CD8-positive, alpha-beta memory T cell (primary cell): ENCODE measurements at places on chromosomes 12 and 14.

GRCh38 chr14:87252103-87252502, 740.9 kb downstream of the GALC start:
- no peak for DNase-seq

DNA sequence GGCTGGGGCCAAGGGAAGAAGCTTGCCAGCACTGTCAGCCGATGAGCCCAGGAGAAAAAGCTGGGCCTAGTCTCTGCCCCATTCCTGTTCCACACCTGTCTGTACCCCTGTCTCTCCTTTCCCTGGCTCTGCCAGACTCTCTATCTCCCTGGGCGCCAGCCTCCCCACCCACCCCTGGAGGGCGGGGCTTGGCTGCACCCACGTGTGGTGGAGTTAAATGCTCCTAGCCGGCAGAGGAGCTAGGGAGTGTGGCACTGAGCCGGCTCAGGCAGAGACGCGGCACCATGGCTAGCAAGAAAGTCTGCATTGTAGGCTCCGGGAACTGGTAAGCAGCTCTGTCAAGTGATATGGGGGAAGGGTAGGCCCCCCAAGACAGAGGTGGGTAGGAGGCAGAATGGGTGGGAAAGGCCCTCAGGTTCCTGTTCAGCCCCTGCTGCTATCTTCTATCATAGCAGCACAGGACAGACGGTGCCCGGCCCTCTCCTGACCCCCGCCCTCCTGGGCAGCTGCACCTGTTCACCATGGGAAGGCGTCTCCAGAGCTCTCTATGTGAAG, at the start of gene GPD1:
GPD1 (plus strand) TSS at position 242 of the 555 bp plus-strand sequence; CDS start at position 285, 43 bp downstream.
- no peak for DNase-seq

DNA sequence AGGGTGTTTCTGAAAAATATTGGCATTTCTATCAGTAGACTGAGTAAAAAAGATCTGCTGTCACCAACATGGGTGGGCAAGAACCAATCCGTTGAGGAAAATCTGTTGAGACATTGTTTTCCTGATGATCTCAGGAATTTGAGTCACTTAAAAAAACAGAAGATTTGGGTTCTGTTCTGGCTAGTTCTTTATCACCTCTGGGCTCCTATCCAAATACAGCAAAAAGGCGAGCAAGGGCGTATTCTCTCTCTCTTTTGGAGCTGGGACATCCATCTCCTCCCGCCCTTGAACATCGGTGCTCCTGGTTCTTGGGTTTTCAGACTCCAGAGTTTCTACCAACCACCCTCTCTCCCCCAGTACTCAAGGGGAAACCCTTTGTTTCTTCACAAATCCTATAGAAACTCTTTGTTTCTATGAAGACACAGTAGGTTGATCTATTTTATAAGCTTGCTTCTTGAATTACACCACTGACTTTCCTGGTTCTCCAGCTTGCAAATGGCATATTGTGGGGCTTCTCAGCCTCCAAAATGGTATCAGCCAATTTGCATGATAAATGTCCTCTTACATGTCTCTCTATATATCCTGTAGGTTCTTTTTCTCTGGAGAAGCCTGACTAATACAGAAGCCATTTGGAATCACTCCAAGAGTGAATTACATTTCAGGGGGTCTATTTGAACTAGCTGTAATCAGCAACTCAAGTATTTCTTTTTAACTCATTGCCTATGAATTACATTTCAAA, 263.9 kb upstream of the TMTC1 start:
- DNase-seq, result no peak

GRCh38 chr12:29150462-29150861, 1.4 kb downstream of the FAR2 start:
- DNase-seq, result no peak

- DNase-seq, result no peak
Measured at GRCh38 chr14:101457301-101457935, 103.9 kb upstream of the DIO3 start.

GRCh38 chr14:58772116-58772515, 134.4 kb downstream of the DACT1 start:
- DNase-seq, result no peak

DNA sequence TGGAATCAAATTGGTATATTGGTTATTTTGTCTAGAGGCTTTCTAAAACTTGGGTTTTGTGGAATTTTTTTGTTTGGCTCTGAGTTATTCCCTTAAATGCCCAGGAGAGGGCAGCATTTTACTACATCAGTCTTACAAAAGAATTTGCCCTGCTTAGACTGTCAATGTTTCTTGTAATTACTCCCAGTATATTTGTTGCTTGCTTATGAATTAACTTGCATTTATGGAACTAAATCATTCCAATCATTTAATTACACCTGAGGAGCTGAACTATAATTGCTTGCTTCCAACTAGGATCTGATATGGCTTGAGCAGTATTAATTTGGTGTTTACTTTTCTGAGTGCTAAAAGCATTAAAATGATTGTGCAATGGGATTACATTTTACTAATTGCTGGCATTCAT, 48.7 kb downstream of the MIPOL1 start:
- DNase-seq, result no peak

- no peak for DNase-seq
Measured at GRCh38 chr14:57501039-57501557, 7.4 kb upstream of the CCDC198 start.

GRCh38 chr12:113845900-113846674, 120.0 kb downstream of the RBM19 start:
- DNase-seq, result no peak

- DNase-seq, result no peak
Measured at GRCh38 chr12:268483-268840, 5.8 kb upstream of the SLC6A13 start.

- DNase-seq, result no peak
Measured at GRCh38 chr14:67703997-67704396, 2.3 kb downstream of the RDH12 start.

DNA sequence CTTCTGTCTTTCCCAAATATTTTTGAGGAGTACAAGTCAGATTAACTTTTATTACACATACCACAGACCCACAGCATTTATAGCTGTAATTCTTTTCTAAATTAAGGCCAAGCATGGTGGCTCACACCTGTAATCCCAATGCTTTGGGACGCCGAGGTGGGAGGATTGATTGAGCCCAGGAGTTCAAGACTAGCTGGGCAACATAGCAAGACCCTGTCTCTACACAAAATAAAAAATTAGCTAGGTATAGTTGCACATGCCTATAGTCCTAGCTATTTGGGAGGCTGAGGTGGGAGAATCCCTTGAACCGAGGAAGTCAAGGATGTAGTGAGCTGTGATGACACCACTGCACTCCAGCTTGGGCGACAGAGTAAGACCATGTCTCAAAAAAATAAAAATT, 7.0 kb downstream of the DUSP16 start:
- DNase-seq, result no peak

DNA sequence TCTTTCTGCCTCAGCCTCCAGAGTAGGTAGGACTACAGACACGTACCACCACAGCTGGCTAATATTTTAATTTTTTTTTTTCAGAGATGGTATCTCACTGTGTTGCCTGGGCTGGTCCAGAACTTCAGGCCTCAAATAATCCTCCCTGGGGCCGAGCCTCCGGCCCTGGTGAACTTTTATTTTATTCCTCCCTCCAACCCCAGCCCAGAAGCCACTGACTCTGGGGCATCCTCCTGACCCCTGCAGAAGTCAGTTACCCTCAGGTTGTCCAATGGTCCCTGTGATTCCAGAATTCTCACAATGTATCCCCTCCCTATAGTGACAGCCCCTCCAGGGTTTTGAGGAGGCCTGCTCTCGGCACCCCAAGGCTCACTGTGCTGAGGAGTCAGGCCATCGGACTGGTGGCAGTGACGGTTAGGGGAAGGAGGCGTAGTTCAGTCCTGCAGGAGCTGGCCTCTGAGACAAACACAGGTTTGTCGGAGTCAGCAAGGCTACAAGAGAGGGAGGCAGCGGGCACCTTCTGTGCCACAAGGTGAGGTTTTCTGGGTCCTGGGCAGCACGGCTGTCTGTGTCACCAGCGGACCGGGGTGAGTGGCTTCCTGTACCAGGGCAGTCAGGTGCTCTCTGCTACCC, 19.4 kb upstream of the FIGNL2 start:
- DNase-seq, result no peak

DNA sequence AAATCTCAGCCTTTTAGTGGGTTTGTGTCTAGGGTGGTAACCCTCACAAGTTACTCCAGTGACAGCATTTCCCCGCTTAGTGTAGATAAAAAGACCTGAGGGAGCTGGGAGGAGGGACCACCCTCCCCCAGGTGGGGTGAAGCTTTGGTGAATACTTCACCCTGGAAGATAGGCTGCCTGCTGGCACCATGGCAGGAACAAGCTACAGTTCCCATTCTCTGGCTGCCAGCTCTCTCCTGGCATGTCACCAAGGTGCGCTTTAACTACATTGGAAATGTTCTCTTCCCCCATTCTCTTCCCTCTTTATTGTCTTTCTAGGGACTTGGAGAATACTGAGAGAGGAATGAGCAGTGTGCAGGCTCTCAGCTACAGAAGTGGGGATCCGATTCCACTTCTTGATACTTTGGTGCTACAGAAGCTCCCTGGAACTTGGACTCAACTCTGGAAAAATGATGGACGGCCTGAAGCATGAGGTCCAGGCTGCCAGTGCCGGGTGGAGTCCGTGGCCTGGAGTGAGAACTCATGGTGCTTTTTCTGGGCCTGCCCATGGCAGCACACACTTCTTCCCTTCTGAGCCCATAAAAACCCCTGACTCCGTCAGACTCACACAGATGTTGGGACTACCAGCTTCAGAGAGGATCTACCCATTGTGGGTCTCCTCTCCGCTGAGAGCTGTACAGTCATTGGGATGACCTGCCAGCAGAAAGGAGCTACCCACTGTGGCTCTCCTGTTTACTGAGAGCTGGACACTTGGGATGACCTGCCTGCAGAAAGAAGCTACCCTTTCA, 198.0 kb downstream of the ADGRD1 start:
- no peak for DNase-seq

- no peak for DNase-seq
Measured at GRCh38 chr14:54976316-54976715, 50.6 kb downstream of the WDHD1 start.

DNA sequence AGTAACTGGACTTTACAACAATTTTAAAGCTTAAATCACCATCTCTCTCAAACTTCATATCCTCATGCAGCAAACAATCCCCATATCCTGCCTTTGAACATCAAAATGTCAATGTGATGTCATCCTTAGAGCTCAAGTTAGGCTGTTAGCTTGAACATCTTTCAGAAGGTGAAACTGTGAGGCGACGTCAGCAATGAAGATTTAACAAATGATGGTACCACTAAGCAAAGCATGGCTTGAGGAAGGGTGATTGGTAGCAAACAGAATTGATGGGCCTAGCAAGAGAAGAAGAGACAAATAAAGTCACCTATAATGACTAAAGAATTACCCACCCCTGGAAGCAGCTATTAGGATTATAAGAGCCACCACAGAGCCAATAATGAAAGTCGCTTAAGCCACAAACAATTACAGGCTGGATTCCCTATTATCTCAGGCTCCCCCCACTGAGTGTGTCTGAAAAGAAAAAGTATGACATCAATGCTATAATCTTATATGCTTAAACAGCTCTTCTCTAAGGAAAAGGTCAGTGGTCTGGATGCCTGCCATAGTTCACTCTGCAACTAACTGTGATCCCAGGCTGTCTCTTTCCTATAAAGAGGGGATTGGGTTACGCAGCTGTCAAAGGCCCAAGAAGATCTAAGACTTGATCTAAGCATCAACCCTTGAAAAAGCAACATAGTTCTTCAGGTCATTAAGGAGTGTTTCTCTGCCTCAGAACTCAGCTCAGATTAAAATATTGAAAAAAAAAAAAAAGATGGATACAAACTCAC, 18.1 kb downstream of the EGLN3 start:
- DNase-seq, result no peak

DNA sequence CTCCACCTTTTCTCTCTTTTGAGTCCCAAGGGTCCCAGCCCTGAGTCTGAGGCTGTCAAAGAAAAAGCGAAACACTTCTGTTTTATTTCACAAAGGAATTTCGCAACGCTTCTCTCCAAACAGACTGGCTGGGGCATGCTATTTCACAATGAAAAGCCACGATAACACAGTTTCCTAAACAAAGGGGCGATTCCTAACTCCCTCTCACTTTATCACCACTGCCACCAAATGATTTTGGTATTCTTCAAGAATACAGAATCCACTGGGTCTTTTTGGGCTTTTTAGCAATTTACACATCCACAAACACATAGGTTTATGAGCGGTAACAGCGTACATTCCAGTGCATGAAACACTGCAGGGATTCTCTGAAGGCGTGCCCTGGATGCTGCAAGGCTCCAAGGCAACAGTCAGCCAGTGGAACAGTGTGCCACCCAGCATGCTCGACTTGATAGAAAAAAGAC, 161.2 kb downstream of the DAD1 start:
- DNase-seq, result no peak

- DNase-seq, result no peak
Measured at GRCh38 chr14:72236629-72237028, 304.4 kb downstream of the RGS6 start.

DNA sequence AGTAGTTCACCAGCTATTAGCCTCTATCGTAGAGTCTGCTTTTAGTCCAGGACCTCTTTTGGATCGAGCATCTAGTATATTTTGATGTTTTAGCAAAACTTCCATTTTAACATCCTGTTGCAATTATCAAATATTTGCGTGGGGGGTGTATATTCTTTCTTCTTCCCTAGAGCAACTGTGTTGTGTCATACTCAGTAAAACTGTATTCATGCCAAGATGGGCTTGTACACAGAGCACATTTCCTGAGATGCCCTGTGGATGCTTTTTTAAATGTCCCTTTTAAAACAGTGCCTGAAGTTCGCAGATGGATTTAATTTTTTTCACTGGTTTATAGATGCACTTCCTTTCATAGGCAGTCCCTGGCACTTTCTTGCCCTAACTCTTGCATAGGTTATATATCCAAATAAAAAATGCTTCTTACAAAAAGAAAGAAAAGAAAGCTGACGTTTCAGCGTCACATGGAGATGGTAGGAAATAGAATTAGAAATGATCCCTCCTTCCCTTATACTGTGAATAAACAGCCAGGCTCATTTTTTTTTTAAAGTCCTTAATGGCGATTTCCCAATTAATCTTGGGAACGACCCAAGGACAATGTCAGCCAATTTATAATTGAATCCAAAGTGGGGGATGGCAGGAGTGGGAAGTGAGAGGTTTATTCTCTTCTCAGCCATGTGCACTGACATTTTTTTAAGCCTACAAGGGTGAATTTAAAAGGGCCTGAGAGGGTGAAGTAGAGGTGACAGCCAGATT, 247.0 kb downstream of the SLC41A2 start:
- DNase-seq, result no peak

GRCh38 chr12:109770104-109770860, 56.7 kb downstream of the FAM222A start:
- DNase-seq, result no peak

GRCh38 chr14:104361101-104361591, 218.4 kb upstream of the C14orf180 start:
- no peak for DNase-seq

- no peak for DNase-seq
Measured at GRCh38 chr14:69342928-69343525, 55.1 kb downstream of the ERH start.

GRCh38 chr12:110234331-110234751, 46.7 kb upstream of the ATP2A2 start:
- no peak for DNase-seq
